Daoy (cell line): ENCODE measurements at places on chromosomes 6 and 20. TPM values are rescaled to one million over a fixed set of nuclear protein-coding genes. Genes with fewer than 3 reads are reported as not detected.

- no peak for DNase-seq
Observed at GRCh38 chr6:168061269-168062210, 17.5 kb downstream of the FRMD1 start.

DNA sequence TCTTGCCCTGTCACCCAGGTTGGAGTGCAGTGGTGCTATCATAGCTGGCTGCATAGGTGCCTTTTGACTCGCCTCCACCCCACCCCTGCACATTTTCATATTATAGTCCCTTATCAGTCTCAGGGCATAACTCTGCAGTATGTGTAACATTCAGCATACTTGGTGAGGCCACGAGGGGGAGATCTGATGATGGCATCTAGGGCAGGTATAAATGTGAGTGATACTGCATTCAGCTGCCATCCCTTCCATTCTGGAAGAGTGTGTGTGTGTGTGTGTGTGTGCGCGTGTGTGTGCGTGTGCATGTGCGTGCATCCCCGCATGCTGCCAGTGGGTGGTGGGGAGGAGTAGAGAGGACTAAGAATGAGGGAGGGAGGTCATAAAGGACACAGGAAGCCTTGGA, 81.4 kb downstream of the JARID2 start:
- peak; percentile 40 for DNase-seq

GRCh38 chr6:79335133-79335674, 100.7 kb upstream of the HMGN3 start:
- no peak for DNase-seq

GRCh38 chr20:51536116-51537069, 6.1 kb downstream of the NFATC2 start:
- DNase-seq: no peak

GRCh38 chr20:9166153-9166780, 97.4 kb downstream of the PLCB4 start:
- DNase-seq: no peak

GRCh38 chr6:14838133-14838583, 407.7 kb upstream of the JARID2 start:
- no peak for DNase-seq

DNA sequence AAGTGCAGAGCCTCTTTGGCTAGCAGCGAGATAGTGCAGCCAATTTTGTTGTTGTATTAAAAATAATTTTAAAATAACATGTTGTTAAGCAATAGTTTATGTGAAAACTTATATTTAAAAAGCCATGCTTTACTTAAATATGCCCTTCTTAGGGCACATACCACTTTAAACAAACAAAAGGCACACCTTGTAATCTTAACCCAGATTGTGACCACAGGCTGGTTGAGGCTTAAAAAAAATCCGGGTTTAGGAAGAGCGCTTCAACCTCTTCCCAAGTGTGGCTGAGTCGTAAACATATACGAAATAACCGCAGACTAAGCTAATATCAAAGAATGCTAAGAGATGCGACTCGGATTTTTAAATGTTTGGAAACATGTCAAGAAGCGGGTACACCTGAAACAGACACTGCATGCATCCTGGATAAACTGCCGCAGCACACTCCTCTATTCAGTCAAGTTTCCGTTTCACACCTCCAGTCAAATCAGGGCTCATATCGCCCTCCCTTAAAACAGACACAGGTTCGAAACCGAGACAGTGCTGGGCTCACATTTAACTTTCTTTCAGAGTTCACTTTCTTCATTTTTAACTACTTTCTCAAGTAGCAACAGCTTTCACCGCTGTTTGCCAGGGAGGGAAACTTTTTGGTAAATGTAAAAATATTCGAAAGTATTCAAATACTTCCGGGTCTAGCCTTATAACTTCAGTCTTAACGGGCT, 1.5 kb downstream of the DEK start:
- DNase-seq: peak; percentile 35

DNA sequence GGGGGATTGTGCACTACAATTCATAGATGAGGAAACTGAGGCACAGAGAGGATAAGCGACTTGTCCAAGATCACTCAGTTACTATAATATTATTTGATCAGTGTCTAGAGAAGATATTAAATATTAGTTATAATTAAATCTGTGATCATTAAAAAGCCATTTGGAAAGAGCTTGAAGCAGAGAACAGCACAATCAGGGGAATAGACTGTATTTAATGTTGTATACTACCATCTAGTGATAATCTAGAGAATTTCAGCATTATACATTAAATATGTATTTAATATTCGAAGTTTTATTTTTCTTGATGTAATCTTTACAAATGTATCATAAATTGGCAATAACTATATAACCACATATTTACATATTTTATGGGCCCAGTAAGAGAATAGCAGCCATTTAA, 20.1 kb upstream of the MTCL3 start:
- no peak for DNase-seq

GRCh38 chr20:46557231-46557956, 6.9 kb upstream of the OCSTAMP start:
- DNase-seq: peak; percentile 39

DNA sequence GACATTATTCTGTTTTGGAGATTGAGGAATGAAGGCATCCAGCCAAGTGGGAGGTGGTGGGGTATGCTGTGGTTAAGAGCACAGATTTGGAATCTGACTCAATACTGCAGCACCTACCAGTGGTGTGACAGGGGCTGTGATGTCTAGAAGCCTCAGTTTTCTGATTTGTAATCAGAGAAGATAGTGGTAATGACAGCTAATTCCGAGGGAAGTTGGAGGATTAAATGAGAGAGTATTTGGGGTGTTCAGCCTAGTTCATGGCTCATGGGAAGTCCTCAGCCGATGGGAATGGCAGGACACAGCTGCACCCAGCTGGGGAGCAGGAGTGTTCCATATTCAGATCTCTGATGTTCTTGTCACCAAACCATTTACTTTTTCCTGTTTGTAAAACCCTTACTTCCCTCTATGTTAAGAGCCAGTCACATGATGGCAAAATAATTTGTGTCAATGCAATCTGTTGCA, 9.3 kb downstream of the SLC9A8 start:
- peak; percentile 44 for DNase-seq

DNA sequence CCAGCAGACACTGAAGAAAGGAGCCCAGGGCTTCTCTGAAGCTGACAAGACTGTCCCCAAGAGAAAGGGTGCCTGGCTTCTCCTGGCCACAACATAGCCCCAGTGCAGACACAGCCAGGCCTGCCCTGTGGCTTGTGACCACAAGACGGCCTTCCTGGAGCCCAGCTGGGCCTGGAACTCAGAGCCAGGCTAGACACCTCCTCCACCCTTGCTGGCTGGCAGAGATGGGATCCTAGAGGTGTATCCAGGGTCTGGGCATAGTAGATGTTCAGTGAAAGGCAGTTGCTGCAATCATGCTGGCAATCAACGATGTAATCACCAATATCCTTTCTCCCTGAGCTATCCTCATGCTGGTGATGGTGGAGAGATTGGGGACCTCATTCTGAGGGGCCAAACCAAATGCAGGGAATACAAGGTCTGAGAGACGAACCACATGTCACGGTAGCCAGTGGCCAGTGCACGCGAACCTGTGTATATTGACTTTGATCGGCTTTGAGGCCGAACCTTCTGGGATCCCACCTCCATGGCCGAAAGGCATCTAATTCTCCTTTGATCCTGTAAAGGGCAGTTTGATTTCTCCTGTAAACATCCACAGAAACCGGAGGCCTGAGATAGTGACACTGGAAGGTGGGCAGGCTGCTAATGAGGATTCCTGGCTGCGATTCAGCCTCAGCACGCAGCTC, 115.2 kb downstream of the PSMB1 start:
- peak; percentile 57 for DNase-seq

GRCh38 chr6:20055916-20056315, 156.4 kb downstream of the MBOAT1 start:
- DNase-seq: no peak

DNA sequence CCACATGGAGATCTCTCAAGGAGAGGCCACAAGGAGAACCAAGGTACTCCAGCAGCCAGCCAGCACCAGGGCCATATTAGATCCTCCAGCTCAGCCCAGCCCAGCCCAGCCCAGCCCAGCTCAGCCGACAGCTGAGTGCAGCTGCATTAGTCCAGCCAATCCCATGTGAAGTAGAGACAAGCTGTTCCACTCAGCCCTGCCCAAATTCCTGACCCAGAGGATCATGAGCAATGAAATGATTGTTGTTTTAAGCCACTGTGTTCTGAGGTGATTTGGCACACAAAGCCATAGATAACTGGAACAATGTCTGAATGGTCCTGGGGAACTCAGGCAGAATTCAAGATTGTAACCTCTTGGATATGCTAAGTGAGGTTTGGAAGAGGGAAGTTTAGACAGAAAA, 59.5 kb upstream of the BMP2 start:
- DNase-seq: peak; percentile 81

- DNase-seq: peak; percentile 79
Observed at GRCh38 chr6:16747232-16748024, 13.8 kb downstream of the ATXN1 start.

Gene SLC17A2
- not detected in 2 replicates for total RNA-seq

Gene CDKAL1
- 31.8 and 34.0 TPM in 2 replicates for total RNA-seq

Gene ME1
- 19.9 and 22.4 TPM in 2 replicates for total RNA-seq

Gene KCNK15
- 1.3 TPM in 1 of 2 replicates, not detected in the other for total RNA-seq

Gene HLA-G
- total RNA-seq: not detected in 2 replicates

Gene EPHA7
- total RNA-seq: 0.06 and 0.09 TPM in 2 replicates
